ENCODE measurements at places on chromosomes 3 and 15. TPM values are rescaled to one million over a fixed set of nuclear protein-coding genes. Genes with fewer than 3 reads are reported as not detected.

ZMYND10 gene
- total RNA-seq: 10.8 TPM

PTX3 gene
- 16.9 TPM for total RNA-seq

EFHB gene
- 1.8 TPM for total RNA-seq

DNA sequence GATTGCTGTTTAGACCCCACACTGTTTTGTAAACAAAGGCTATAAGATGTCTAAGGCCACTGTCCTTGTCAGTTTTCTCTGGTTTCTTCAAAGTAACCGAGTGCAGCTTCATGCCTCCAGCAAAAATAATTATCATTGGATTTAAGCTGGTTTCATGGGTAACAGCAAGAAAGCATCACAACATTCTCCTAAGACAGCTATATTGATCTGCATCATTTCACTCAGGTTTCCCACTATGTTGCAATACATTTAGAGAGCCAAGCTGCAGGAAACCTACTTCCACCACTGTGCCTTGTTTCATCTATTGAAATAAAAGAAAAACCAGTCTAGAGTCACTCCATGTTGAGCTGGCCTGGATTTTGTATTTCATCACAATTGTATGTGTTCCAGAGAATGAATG lies 351.4 kb downstream of the OXSM start:
- DNase-seq: no peak

DNA sequence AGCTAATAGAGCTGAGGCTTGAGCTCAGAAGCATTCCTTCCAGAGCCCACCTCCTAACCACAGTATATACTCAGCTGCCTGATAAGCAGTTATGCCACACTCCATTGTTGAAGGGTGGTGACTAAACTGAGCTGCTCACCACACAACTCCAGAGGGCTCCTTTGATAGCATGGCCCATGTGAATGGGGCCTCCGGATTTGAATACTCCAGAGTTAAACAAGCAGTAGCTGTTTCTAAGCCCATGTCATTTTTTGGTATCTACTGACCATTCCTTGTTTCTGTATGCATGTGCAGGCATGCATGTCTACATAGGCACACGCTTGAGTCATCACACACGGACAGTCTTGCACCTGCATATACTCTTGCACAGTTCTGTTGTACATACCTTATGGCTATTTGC lies 28.9 kb downstream of the IGSF10 start:
- DNase-seq: no peak

Data from Caki2 (cell line).